Naive thymus-derived CD4-positive, alpha-beta T cell (primary cell): ENCODE measurements at places on chromosomes 11 and 22. TPM values are rescaled to one million over a fixed set of nuclear protein-coding genes. Genes with fewer than 3 reads are reported as not detected.

- no peak for DNase-seq
These were observed 37.7 kb downstream of the MOB2 start for GRCh38 chr11:1448882-1449281.

DNA sequence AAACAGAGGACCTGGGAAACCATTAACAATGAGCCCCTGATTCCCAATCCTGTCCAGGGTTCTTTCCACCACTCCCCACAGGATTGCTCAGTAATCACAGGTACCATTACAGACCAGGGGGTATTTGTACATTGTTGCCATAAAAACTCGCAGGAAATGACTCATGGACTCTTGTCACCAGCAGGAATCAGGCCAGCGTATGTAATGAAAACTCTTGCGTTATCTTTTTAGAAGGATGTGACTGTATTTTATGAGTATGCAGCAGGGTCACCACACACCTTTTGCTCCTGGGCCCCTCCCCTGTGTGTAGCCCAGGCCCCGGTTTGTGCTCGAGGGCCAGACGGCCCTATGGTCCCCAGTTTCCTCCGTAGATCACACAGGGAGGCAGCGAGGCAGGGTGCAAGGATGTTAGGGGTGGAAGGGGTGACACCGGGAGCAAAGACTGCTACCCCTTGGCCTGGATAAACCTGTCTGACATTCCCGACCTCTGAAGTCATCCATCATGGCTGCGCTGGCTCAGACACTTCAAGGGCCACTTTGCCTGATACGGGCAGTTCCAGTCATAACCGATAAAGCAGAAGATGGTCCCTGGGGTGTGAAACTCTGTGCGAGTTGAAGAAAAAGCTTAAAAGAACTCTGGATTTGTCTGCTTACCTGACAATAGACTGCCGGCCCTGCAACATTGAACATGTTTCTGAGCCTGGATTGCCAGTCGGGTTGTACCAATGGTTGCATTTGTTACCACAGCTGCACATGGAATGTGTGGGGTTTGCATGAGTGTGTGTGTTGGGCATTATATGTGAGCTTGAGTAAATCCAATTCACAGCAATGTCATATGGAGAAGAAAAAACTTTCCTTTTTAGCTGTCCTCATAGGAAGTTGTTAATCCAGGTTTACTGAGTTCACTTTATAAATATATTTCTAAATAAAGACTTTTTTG, 56.9 kb downstream of the MICAL2 start:
- DNase-seq = no peak

- DNase-seq = no peak
These were observed 26.0 kb downstream of the POU2AF3 start for GRCh38 chr11:111324277-111324720.

DNA sequence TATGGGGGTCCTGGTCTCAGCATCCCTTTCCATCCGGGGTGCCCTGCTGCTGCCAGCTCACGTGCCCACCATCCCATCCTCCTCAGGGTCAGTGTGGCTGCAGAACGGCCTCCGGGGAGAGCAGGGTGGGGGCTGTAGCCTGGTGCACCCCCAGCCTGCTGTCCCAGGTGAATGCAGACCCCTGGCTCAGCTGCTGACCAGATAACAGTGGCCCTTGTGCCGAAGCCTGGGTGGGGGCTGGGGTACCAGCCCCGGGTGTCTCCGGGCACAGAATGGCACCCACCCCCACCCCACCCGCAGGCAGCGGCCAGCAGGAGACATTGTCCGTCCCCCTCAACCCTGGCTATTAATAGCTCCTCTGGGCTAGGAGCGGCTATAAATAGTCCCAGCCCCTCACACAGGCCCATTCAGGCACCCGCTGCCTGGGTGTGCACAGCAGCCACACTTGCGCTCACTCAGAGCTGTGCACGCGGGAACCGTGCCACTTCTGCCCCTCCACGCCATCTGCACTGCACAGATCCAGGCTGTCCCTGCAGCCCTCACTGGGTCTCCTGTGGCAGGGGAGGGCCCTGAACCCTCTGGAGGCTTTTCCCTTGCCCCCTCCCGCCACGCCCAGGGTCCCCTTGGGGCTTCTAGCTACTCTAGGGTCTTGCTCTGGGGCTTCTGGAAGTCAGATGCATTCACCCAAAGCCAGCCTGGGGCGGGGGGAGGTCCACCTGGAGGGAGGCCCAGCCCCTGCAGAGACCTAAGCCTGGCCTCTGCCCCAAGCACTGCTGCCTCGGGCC, 18.7 kb downstream of the CRELD2 start:
- no peak for DNase-seq

GRCh38 chr22:23157560-23158515, 12.6 kb downstream of the RAB36 start:
- DNase-seq = no peak

PRODH gene
- polyA plus RNA-seq = 0.04 TPM

MPZL3 gene
- 4.6 TPM for polyA plus RNA-seq

CEND1 gene
- polyA plus RNA-seq = not detected
